ENCODE measurements at places on chromosomes 16 and 17.

- no peak for DNase-seq
These were observed 4.8 kb upstream of the QPRT start for GRCh38 chr16:29674188-29674587.

DNA sequence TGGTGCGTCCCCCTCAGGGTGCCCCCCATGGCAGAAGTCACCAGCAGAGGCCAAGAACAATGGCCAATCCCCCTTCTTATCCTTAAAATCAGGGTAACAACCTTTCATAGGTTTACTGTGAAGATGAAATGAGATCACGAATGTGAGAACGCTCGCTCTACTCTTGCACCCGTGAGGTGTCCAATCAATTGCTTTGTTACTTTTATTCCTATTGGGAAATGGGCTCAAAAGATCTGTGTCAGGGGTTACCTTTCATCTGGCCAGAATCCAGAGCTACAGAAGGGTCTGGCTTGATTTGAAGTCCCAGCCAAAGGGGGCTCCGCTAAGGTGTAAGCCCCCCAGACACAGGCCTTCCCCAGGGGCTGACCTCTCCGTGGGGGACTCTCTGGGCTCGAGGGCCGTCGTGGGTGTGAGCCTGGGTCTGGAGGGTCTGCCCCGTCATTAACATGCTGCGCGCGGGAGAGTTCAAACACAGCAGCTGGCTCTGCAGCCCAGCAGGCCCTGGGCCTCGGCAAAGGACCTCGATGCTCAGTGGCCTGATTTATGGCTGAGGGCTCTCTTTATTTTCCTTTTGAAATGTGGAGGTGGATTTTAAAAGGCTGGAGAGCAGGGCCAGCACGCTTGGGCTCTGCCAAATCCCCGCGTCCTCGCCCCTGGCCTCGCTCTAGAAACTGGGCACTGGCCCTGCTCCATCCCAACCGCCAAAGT lies 10.4 kb downstream of the ABR start:
- DNase-seq = no peak

- no peak for DNase-seq
These were observed 11.7 kb downstream of the ABAT start for GRCh38 chr16:8686031-8686621.

GRCh38 chr17:33970279-33970678 lies 284.8 kb upstream of the CCL2 start:
- no peak for DNase-seq

- DNase-seq = no peak
These were observed 133.2 kb upstream of the HS3ST3A1 start for GRCh38 chr17:13734880-13735279.

DNA sequence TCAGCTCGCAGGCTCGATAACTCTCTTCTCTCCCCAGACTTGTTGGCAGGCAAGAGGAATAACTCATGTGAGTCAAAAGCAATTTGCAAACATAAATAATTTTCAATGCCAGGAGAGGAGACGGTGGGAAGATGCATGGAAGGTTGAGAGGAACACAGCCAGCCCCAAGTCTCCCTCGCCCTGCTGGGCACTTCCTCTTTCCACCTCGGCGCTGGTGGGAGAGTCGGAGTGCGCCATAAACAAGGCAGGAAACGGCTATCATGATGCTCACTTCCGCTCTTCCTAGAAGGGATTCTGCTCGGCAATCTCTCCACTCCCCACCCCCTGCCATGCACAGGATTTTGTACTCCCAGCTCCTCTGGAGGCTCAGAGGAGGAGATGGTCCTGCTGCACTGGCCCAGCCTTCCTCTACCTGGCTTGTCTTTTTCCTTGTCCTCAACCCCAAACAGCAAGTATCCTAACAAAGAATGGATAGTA lies 13.0 kb downstream of the CBX4 start:
- no peak for DNase-seq

DNA sequence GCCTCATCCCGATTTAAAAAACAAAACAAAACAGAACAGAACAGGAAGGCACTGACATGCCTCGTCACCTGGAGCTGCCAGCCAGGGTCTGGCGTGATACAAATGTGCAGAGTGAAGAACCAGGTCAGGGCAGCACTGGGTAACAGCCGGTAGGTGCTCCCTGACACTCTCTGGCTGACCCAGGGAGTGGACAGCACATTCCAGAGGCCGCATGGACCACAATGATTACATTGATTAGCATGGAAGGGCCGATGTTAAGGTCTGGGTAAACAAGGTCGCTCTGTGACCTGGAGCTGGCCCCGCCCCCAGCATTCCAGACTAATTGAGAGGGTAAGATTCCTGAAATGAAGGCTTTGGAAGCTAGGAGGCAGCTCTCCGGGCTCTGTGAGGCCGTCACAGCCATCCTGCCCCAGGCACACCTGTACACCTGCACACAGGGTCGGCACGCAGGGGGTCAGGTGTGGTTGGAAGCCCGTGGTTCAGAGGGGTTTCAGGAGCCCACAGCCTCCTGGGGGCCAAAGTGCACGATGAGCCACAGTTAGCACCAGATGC lies 21.4 kb downstream of the PIEZO1 start:
- DNase-seq = no peak

DNA sequence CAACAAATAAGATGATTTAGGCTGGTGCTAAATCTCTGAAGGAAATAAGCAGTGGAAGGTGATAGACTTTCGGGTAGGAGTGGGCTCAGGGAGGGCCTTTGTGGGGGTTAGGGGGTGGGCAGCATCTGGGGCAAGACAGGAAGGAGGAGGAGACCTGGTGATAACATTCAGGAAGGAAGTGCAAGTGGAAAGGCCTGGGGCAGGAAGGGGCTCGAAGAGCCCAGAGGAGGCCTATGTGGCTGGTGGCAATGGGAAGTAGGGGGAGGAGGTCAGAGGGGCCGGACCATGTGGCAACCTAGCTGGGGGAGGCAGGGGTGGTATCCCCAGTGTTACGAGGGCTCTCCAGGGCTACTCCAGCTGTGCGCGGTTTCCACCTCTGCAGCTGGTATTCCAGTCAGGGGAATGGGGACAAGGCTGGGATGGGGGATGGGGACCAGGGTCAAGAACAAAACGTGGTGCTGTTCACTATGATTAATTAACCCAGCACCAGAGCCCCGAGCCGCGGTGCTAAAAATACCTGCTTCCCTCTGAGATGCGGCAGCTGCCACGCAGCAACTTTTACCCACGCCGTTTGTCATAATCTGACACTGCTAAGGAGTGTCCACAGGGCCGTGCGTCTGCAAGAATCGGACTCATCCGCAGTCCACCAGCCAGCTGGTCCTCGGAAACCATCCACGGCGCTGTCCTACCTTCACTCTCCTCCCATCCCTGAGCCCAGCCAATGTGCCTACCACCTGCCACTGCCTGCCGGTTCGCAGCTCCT lies 5.2 kb upstream of the CCDC182 start:
- no peak for DNase-seq

DNA sequence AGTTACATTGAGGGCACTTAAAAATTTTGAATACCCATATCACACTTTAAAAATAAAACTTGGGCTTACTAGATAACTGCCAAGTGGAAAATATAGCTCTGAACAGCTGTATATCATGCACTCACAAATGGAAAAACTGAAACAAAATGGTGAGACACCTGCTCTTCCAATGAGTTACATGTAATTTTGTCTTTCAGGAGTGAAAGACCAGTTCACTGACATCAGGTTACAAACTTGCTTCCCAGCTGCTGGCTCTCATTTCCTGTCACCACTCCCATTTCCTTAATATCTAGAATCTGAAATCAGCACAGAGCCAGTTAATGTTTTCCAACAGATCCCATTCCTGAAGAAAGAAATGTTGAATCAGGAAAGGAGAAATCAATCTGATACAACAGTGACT lies 10.8 kb downstream of the CSNK2A2 start:
- DNase-seq = no peak

- DNase-seq = no peak
These were observed 116.6 kb downstream of the MRTFB start for GRCh38 chr16:14187517-14188338.
